ENCODE measurements at places on chromosomes 11 and 22. TPM values are rescaled to one million over a fixed set of nuclear protein-coding genes. Genes with fewer than 3 reads are reported as not detected.

ACR gene
- 1.7 TPM for total RNA-seq

SCO2 gene
- total RNA-seq = not detected

RFPL3 gene
- total RNA-seq = not detected

CRYBB2 gene
- 0.47 TPM for total RNA-seq

WNT11 gene
- total RNA-seq = 1.7 TPM

GRCh38 chr11:101215069-101215468, 85.5 kb upstream of the PGR start:
- DNase-seq = no peak

GRCh38 chr11:86745571-86745970, 54.8 kb upstream of the PRSS23 start:
- no peak for DNase-seq

DNA sequence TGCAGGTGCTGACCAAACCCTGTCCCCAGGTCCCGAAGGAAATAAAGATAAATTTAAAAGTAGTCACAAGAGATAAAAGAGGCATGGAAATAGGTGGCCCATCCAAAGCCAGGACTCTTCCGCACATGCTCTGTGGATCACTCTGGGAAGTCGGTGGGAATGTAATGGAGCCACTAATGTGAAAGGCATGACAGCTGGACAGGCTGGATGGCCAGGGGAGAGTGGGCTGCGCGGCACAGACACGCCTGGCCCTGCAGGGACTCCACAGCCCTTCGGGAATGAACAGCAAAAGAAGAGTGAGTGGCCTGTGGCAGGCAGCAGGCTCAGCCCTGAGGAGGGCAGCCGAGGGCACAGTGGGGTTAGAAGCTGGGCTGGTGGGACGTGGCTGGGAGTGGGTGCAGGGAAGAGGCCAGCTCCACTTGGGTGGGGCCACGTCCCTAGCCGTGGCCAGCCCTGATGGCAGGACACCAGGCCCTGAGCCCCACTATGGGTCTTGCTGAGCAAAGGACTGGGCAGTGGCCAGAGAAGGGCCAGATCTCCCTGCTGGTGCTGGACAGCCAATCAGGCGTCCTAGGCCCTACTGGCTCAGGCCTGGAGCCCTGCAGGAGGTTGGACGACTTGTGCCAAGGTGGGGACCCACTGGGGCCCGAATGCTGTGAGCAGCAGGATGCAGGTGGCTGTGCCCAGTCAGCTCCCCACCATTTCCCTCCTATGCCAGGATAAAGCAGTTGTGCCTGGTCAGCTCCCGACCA, 31.3 kb upstream of the GNB1L start:
- no peak for DNase-seq

DNA sequence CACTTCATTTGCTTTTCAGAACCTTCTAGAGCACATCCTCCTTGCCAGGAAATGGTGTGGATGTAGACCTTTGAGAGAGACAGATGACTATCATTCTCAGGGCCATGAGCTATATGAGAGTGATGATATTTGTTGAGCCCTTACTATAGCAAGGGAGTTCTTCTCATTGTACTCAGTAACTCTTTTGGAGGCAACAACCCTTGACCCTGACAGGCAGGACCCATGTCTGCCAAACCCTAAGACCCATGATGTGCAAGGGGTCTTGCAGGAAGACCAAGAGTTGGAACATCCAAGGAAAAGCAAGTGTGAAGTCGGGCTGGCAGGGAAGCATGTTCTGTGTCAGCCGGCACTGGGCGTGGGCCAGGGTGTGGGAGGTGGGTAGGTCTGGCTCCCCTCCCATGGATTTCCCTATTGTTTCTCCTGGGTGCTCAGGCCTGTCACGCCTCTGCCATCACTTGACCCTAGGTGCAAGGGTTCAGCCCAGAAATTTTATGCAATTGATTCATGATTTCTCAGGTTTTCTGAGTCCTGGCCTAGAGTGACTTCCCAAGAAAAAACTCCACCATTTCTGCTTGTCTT, 1.2 kb downstream of the FOLR3 start:
- no peak for DNase-seq

All from ureter (tissue), 1 donor.